ENCODE measurements at places on chromosomes 11 and 22.
A peak's percentile ranks its signal among the peaks of the same experiment; 100 is the strongest.

DNA sequence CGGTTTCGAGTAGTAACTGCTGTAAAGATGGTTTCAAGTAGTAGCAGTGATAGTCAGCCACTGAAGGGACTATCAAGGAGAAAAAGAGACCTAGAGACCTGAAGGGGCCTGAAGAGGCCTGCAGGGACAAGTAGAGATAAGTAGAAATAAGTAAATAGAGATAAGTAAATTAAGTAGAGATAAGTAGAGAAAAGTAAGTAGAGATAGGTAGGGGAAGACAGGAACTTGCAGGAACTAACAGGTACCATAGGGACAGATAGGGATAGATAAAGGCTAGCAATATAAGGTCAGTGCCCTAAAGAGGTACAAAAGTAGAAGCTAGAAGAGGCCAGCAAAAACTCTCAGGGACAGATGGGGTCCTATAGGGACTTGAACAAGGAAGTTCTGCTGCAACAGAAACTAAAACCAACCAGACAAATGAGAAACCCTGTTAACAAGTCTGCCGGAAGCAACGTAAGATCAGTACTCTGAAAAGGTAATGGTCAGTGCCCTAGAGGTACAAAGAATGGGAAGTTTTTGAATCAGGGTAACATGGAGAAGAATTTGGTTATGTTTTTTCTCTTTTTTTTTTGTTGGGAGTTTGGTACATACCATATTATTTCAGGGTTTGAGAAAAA is 9.6 kb upstream of the SC5D start:
- DNase-seq, result no peak

DNA sequence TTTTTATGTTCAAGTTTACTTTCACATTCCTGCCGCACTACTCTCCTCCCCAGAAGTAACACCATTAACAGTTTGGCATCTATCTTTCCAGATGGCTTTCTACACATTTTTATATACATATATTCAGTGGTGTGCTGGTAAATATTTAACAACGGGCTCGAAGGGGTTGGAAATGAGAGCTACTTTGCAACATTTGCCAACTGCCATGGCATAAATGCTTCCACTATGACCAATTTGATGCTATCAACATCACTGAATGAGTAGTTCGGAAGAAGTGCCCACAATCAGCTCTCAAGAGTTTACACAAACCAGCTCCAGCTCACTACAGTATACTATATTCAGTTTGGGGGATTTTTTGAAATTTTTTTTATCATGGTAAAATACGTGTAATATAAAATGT is 55.2 kb downstream of the RELT start:
- no peak for DNase-seq

- DNase-seq, result no peak
These were observed 674.1 kb downstream of the OPCML start for GRCh38 chr11:132858223-132858622.

- DNase-seq, result no peak
These were observed 68.8 kb upstream of the SCUBE2 start for GRCh38 chr11:9160166-9160565.

GRCh38 chr11:56843816-56844215 is 95.3 kb upstream of the OR9G4 start:
- no peak for DNase-seq

DNA sequence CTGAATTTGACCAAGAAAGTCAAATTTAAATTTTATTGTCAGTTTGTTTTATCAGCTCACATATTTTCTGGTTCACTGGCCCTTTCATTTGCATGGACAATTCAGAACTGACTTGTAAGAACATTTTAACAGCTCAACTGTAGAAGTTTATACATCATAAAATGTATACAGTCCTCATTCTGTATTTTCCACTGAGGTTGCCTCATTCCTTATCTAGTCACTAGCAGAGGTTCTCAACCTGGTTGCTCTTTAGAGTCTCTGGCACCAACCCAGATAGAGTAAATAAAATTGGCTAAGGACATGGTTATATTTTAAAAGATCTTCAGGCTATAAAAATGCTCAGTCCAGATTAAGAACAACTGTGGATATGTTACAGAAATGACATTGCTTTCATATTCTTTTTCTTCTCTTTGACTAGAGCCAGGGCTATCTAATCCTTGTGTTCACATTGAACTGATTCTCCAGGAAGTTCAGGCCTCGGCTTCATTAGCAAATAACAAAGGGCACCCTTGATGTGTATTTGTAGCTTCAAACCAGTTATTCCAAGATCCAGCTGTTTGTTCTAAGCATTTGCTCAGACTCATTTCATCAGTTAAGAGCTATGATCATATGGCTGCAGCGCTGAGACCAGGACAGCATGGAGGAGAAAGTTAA is 782.5 kb downstream of the ETS1 start:
- DNase-seq, result no peak

DNA sequence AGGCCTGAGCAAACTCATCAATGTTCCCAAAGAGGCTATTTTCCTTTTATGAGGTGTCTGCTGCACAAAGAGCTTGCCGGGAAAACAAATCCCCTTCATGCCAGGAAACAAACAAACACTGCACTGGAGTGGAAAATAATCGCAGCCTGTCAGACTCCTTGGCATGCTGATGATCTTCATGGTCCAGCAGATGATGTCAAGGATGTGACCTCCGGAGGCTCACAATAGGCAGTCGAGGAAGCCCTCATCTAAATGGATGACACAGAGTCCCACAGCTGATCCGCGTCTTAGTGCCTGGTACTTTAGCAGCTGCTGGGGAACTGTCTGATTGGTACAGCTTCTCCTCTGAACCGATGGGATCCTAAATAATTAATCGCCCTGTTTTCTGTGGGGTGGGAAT is 187.6 kb downstream of the TENM4 start:
- no peak for DNase-seq

GRCh38 chr11:1298695-1299492 is 10.5 kb downstream of the TOLLIP start:
- no peak for DNase-seq

- no peak for DNase-seq
These were observed 44.7 kb upstream of the CXCR5 start for GRCh38 chr11:118838905-118839553.

GRCh38 chr11:122811721-122812120 is 26.6 kb upstream of the CRTAM start:
- no peak for DNase-seq

DNA sequence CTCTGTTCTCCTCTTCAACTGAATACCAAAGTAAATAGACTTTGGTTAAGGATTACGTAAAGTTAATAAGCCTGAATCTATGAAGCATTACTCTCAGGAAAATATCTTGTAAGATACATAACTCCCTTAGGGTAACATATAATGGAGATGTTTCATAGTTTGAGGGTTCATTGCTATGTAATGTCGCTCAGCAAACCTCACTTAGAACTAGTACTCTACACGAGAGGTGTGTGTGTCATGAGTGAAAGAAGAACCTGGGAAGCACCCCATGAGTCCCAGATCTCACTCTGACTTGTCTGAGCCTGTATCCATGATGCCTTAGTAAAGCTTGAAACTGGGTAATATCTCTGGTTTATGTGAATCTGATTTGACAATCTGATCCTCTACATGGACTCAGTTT is 429.5 kb upstream of the ANO3 start:
- no peak for DNase-seq

GRCh38 chr11:41666951-41667653 is 207.7 kb upstream of the LRRC4C start:
- no peak for DNase-seq

GRCh38 chr11:74019104-74019738 is 10.3 kb upstream of the UCP3 start:
- no peak for DNase-seq

GRCh38 chr11:77353131-77353530 is 51.6 kb upstream of the GDPD4 start:
- no peak for DNase-seq

GRCh38 chr11:1912289-1912878 is 7.1 kb upstream of the TNNT3 start:
- DNase-seq, result no peak

DNA sequence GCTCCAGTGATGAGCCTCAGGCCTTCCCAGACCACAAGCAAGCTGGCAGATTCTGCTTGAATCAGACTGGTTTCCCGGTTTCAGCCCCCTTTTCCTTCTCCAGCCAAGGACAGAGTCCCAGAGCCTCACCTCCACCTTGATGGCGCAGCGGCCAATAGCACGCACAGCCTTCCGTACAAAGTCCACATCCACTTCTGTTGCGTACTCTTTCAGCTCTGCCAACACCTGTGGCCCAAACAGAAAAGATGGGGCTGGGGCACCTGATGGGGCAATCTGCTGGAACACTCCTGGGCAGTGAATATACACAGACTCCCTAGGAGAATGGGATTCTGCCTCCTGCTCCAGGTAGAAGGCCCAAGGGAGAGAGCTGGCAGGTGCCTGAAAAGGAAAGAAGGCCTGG is 35.5 kb upstream of the RASL10A start:
- DNase-seq, result no peak

- no peak for DNase-seq
These were observed 13.1 kb upstream of the MS4A10 start for GRCh38 chr11:60771879-60772525.

DNA sequence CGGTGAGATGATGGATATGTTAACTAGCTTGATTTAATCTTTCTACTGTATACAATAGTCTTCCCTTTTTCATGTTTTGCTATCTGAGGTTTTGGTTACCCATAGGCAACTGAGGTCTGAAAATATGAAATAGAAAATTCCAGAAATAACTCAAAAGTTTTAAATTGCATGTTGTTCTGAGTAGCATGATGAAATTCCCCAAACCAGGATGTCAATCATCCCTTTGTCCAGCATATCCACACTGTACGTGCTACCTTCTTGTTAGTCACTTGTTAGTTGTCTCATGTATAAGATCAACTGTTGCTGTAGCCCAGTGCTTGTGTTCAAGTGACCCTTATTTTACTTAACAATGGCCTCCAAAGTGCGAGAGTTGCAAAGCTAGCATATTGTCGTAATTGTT is 21.2 kb upstream of the OR10W1 start:
- no peak for DNase-seq

DNA sequence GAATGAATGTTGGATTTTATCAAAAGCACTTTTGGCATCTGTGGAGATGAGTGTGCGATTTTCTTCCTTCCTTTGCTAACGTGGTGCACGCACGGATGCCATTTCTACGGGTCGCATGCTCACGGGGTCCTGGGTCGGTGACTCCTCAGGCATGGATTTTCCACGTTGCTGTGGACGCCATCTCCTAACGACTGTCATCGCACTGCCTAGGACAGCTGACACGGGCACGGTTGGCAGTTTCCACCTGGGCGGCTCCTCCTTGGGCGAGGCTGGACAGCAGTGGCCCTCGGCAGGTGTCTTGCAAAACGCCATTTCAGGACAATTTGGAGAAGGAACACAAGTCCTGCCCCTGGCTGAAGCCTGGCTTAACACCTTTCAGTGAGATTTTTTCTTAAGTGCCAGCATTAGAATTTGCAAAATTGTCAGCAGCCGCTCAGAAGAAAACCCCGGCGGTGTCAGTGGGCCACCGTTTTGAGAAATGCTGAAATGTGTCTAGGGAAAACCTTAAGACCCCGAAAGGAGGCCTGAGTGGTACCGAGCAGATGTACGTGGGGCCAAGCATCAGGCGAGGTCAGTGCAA is 34.7 kb upstream of the TOLLIP start:
- no peak for DNase-seq

DNA sequence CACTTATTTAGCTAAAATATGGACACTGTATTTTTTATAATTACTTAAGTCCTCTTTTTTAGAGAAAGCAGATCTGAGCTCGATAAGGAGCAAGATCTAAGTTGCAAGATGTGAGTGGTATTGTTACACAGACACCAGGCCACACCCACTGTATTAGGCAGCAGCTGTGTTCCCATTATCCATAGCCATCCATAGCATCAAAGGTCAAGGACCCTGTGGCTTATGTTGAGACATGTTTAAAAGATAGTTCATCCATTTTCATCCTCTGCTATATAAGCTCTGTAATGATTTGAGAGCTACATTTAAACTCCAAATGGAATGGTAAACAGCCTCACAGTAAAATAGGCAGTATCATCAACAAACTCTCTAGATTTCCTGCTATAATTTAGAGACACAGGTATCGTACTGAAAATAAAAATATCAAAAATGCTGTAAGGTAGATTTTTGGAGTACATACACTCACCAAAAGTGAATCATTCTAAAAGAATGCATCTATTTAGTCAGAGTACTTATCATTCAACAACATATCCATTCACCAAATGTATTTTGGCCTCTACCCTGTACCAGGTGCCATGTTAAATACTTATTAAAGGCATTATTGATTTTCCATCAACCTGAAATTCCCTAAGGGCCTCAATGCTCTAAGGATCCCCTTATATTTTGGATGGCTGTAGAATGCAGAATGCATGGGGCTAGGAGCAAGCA is 574.0 kb downstream of the LRRC4C start:
- no peak for DNase-seq

DNA sequence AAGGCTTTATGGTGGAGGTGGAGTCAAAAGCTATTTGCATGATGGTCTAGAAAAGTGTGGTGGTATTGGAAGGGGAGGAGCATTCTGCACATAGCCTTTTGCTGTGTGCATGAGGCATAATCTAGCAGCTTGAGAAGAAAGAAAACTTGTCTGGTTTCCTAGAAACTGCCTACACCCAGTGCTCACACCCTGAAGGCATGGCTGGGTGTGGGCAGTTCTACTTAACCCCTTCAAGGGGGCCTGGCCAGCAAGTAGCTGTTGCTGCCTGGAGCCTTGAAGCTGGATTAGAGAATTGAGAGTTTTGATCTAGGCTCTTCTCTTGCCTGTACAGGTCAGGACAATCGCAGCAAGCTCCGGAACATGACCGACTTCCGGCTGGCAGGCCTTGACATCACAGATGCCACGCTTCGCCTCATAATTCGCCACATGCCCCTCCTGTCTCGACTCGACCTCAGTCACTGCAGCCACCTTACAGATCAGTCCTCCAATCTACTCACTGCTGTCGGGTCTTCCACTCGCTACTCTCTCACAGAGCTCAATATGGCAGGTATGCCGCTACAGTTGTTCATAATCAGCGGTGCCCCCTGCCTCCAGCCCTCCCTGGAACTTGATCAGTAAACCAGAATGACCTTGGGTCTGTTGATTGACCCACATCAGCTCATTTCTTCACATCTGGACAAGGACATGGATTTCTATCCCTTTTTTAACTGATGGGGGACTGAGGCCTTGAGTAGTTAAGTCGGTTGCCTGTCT is 12.2 kb upstream of the GRK2 start:
- DNase-seq, result no peak

DNA sequence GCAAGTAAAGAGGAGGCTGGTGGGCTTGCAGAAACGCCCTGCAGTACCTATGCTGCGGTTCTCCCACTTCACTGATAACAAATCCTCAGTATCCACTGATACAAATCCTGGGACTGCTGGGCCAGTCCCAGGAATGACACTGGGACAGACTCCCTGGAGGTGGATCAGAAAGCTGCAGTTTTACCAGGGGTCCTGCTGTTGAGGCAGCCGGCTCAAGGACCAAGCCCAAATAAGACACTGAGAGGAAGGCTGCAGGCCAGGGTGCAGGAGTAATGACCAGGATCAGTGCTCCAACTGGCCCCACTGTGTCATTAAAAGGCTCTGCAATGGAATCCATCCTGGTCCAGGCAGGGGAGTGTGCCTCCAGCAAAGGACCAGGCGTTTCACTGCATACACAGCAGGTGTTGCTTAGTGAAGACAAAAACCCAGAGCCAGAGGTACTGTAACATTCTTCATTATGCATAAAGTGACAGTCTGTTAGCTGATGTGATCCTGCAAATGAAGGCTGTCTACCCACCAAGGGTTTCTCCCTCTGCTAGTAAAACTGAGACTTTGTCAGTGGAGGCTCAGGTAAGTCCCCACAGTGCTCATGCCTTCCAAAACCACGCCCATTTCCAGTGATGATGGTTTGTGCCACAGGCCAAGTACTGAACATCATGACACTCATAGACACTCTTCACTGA is 1.4 kb upstream of the C22orf39 start:
- DNase-seq, result peak; percentile 12
